Hematopoietic multipotent progenitor cell treated with erythropoietin and hydrocortisone succinate and interleukin-3 and kit ligand, for 17 days (in vitro differentiated cells): ENCODE measurements at places on chromosomes 1 and 21.

DNA sequence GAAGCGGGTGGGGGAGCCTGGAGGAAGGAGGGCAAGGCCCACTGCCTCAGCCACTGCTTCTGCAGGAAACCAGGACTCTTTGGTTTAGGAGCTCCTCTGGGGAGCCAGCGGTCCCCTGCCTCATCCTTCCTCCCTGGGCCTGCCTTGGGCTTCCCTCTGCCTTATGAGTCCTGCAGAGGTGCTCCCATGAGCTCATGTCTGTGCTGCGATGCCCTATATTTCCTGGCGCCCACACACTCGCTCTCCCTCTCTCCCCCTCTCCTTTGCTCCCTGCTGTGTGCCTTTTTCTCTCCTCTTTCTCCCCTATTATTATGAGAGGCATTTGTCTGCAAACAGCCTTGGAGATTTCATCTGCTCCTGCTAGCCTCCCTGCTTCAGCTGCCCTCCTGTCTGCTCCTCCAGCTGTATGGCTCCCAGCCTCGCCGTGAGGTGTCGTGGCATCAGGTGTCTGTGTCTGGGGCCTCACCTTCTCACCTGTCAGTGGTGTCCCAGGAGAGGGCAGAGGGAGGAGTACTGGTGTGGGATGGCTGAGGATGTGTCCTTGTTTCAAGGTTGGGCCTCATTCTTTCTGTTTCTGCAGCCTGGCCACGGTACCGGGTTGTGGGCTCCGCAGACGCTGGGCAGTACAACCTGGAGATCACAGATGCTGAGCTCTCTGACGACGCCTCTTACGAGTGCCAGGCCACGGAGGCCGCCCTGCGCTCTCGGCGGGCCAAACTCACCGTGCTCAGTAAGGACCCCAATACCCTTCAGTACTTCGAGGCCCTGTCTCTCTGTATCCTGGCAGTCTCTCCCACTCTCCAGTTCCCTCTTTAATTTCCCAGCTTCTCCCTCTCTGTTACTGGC is 84.2 kb downstream of the KIRREL1 start:
- DNase-seq, result no peak

GRCh38 chr1:221992427-221992826 is 250.5 kb upstream of the DUSP10 start:
- no peak for DNase-seq

DNA sequence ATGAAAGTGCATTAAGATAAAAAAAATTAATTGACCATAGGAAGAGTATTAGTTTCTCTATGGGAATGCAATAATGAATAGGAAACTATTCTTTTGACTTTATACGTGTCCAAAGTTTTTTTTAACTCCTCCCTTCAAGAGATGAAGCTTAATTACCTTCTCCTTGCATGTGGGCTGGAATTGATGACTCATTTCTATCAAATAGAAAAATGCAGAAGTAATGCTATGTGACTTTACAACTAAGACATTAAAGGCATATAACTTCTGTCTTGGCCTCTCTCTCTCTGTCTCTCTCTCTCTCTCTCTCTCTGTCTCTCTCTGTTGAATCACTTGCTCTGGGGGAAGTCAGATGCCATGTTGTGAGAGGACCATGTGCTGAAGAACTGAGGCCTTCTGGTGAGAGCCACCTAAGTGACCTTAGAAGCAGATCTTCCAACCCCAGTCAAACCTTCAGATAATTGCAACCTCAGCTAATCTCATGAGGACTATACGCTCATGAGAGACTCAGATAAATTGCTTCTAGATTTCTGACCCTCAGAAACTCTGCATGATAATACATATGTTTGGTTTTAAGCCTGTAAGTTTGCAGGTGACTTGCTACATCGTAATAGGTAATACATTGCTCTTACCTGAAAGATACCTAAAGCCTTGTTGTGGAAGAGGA is 414.2 kb downstream of the KCNT2 start:
- DNase-seq, result no peak

GRCh38 chr21:30710499-30710898 is 8.1 kb downstream of the KRTAP21-3 start:
- no peak for DNase-seq

DNA sequence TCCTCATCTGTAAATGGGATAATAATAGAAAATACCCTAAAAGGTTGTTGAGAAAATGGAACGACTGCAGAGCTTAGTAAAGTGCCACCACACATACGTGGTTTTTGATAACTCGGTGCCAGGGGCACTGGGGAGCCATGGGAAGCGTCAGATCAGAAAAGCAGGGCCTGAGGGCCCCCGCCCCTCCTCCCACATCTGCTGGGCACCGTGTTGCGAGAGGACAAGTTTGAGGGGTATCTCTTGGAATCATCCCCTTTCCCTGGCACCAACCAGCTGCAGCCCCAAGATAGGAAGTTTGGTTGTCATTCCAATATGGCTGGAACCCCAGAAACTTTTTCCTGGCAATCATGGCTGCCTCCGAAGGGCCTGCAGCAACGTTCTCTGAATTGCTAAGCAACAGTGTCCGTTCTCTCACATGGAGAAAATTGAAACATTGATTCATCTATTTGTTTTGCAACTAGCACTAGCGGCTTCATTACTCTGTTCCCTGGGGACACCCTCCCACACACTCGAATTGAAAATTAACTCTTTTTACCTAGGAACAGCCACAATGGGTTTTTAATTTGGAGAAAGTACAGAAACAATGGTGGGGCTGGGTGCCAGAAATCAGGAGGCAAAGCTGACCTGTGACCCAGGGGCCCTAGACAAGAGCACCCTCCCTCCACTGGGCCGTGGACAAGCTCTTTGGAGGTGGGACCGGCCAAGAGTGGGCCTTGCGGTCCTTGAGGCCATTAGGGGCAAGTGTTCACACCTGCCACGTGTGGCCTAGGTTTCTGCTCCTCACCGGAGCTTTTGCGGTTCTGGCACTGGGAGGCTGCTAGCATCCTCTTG is 190.0 kb upstream of the VAMP3 start:
- DNase-seq, result no peak

DNA sequence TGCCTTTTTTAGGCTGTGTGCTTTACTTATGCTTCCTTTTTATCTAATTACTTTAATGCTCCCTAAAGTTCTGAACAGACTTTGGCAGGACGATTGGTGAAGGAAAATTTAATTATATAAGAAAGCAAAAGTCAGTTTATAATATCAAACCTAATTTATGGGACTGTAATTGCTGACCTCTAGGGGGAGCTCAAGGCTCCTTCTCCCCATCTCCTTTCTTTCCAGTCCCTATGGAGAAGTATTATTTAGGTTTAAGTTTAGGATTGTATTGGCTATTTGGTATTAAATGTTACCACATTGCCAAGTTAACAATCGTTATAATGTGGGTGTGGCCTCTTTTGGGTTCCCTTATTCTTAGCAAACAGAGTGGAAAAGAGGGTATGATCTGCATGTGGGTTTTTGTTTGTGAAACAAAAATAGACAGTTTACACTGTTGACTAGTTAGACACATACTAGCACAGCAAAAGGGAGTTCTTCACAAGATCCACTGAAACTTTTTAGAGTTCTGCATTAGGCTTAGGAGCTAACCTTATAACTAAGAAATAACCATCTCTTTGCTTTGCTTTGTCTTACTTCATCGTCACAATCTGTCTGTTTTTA is 48.2 kb upstream of the TNFSF4 start:
- peak; percentile 27 for DNase-seq

GRCh38 chr1:23369335-23370013 is at the start of gene ZNF436:
Gene ZNF436, minus strand, starts transcription at chr1:23369836. Its CDS starts 1,831 bp downstream, at chr1:23368005.
- peak; percentile 57 for DNase-seq

DNA sequence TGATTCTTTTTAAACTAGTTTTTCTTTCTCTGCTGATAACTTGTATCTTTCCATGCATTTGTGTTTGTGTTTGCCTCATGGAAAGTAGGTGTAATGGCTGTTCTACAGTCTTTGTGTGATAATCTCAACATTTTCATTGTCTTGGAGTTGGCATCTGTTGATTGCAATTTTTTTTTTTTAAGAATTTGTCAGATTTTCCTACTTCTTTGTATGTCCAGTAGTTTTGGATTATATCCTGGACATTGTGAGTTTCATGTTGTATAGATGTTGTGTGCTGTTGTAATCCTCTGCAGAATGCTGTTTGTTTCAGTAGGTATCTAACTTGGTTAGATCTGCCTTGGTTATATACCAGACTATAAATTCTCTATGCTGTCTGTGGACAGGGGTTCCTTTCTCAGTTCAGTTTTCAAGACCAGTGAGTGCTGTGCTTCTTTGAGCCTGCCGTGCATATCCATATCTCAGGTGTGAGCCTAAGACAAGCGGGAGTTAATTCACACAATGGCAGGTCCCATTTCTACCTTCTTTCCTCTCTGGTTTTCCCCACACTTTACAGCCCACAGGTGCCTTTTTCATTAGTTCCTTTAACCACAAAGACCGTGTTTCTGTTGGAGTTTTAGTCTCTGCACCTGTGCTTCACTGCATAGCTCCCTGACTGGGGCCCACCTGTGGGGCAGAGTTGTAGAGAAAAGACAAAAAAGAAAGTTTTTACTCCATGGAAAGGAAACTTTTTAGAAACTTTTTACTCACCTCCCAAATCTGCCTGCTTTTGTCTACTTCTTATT is 69.9 kb downstream of the ITSN1 start:
- DNase-seq, result no peak

DNA sequence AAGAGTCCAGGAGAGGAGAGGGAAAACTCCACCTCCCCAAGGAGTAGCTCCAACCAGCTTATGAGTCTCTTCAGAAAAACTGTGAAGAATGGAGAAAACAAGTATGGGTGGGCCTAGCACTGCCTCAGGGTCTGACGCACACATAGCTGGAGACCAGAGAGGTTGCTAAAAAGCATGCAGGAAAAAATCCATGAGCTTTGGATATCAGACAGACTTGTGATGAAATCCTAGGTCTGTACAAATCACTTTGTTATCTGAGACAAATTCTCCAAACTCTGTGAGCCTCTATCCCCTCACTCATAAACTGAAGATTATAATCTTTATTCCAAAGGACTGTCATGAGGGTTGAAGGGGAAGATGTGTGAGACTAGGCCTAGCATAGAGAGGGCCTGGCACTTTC is 141.5 kb upstream of the FGGY start:
- DNase-seq, result no peak

DNA sequence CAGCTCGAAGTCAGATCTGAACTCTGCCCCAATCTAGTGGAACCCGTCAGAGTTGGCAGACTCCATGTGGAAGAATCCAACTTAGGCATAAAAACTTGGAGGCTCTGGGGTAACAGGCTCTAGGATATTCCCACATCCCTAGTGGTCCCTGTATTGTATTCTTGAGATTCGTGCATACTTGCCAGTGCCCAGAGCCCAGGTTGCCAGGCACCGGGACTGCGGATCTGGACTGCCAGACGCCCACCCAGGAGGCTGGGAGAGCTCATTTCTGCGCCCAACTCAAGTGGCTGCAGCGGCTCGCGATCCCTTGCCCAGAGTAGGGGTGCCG is 1.1 kb downstream of the GRIK1 start:
- no peak for DNase-seq

DNA sequence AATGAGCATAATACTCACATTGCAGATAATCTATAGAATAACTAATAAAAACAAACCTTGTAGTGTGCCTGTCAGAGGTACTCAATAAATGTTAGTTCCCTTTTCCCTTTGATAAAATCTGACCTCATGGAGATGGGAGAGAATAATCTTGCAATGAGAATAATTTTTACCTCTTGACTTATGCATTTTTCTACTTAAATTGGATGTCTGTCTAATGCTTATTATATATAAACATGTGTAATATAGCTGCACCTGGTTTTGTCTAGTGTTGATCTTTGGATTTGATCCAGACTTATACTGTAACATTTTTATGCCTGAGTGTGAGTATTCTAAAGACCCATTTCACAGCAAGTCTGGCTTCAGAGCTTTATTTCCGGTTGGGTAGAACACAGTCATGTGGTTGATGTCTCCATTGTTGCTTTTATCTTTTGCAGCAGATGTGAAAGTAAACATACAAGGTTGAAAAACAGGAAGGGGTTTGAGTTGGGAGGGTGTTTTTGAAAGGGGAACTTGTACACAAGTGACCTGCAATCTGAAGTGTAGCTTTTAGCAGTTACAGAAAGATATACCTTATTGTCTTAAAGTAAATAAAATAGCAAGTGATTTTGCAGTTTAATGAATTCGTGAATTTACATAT is 12.4 kb downstream of the EPB41 start:
- DNase-seq, result peak; percentile 78

DNA sequence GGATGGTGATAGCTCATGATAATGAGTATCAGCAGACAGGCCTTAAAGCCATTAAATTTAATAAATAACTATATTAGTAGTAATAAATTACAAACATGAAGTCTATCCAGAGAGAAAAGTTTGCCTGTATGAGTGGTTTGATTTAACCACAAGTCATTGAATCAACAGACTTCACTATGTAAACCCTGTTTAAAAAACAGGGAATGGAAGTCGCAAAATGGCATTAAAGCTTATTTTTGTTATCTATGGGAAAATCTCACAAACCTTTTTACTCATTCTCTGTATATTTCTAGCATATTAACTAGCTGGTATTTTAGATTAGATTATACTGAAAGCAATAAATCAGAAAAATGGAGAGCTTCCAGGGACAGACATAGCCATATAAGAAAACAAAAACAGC is 45.3 kb downstream of the SASS6 start:
- DNase-seq, result no peak

DNA sequence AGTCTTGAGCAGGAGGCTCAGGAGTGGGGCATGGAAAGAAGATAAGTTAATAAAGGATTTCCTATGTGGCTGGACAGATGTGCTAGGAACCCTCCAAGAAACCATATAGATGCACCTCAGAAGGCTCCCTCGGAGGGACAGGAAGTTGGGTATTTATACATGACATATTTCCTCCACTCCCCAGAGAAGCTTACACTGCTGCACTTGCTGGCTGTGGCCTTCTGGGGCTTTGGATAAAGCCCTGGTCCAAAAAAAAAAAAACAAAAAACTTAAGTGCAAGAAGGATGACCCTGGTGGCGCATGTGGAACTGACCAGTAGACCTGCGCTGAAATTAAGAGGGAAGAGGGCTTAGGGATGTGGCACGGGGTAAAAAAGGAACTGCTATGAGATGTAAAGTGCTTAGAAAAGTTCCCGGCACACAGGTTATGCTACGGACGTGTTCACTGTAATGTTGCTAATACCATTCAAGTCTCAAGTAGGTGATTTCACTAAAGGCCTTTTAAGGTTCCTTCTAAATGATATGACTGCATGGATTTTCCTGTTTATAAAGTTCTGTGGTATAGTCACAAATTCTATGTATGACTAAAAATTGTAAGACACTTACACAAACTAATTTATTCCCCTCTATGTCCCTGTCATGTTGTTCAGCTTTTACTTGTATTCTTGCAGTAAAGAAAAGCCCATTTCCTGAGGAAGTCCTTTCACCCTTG is 253.6 kb downstream of the HMCN1 start:
- no peak for DNase-seq

DNA sequence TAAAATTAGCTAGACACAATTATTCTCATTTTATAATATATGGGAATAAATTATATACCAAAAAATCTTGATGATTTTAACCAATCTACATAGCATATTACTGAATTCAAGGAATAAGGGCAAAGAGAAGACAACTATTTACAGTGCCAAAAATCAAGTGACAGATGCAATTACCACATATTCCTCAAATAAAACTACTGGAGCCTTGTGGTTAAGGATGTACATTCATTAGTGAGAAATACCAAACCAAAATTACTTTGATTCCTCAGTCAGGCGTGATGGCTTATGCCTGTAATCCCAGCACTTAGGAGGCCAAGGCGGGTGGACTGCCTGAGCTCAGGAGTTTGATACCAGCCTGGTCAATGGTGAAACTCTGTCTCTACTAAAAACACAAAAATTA is 68.8 kb upstream of the RBM34 start:
- no peak for DNase-seq

- DNase-seq, result peak; percentile 74
These were observed 68.9 kb downstream of the TENT5C start for GRCh38 chr1:117674521-117675400.

- no peak for DNase-seq
These were observed 42.0 kb downstream of the TM2D1 start for GRCh38 chr1:61682891-61683290.

GRCh38 chr1:84930329-84930728 is 37.3 kb upstream of the LPAR3 start:
- no peak for DNase-seq
